ENCODE measurements at places on chromosomes 16 and 17. TPM values are rescaled to one million over a fixed set of nuclear protein-coding genes. Genes with fewer than 3 reads are reported as not detected.

GRCh38 chr17:7038025-7038862 lies 2.4 kb downstream of the SLC16A13 start:
- no peaks in the 10 kb centered on the region for H3K36me3 ChIP-seq
- H3K27ac ChIP-seq, result no peak overlapping the region
- H3K4me1 ChIP-seq, result peaks cover 26% of the 10 kb centered on the region

CCDC144A gene
- 1.8 TPM for total RNA-seq

- no peak overlapping the region for H3K4me3 ChIP-seq
- no peak overlapping the region for H3K27ac ChIP-seq
- H3K4me1 ChIP-seq, result no peaks in the 10 kb centered on the region
- H3K27me3 ChIP-seq, result no peaks in the 10 kb centered on the region
- H3K36me3 ChIP-seq, result no peaks in the 10 kb centered on the region
These were observed 44.0 kb upstream of the CBX4 start for GRCh38 chr17:79883202-79883601.

GRCh38 chr17:282912-283882 lies 69.4 kb downstream of the RPH3AL start:
- H3K27ac ChIP-seq, result no peak overlapping the region
- no peaks in the 10 kb centered on the region for H3K27me3 ChIP-seq
- no peak for DNase-seq
- no peak overlapping the region for H3K4me3 ChIP-seq
- H3K4me1 ChIP-seq, result no peaks in the 10 kb centered on the region

- H3K27ac ChIP-seq, result no peak overlapping the region
- no peaks in the 10 kb centered on the region for H3K27me3 ChIP-seq
- DNase-seq, result no peak
- peaks cover 18% of the 10 kb centered on the region for H3K36me3 ChIP-seq
- H3K4me3 ChIP-seq, result no peak overlapping the region
These were observed 8.2 kb downstream of the LRRC37B start for GRCh38 chr17:32015245-32016013.

RNF157 gene
- 5.0 TPM for total RNA-seq

DNA sequence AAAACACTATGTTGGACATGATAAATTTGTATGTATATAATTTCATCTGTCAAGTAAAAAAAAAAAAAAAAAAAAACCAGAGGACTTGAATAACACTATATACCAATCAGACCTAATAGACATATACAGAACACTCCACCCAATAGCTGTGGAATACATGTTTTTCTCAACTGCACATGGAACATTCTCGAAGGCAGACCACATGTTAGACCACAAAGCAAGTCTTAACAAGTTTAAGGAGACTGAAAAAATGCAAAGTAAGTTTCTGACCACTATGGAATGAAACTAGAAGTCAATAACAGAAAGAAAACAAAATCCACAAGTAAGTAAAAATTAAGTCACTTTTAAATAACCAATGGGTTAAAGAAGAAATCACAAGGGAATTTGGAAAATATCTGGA lies 8.4 kb upstream of the CNTNAP4 start:
- H3K36me3 ChIP-seq, result no peaks in the 10 kb centered on the region
- H3K27me3 ChIP-seq, result no peaks in the 10 kb centered on the region
- DNase-seq, result no peak
- no peak overlapping the region for H3K4me3 ChIP-seq
- no peaks in the 10 kb centered on the region for H3K4me1 ChIP-seq
- H3K27ac ChIP-seq, result no peak overlapping the region

- no peaks in the 10 kb centered on the region for H3K27me3 ChIP-seq
- no peak overlapping the region for H3K4me3 ChIP-seq
- peak overlapping the region; percentile 62 for H3K27ac ChIP-seq
- H3K4me1 ChIP-seq, result peaks cover 49% of the 10 kb centered on the region
- H3K36me3 ChIP-seq, result peaks cover 31% of the 10 kb centered on the region
- DNase-seq, result no peak
These were observed 27.5 kb downstream of the CEP295NL start for GRCh38 chr17:78875363-78876093.

MYO15A gene
- not detected for total RNA-seq

DNA sequence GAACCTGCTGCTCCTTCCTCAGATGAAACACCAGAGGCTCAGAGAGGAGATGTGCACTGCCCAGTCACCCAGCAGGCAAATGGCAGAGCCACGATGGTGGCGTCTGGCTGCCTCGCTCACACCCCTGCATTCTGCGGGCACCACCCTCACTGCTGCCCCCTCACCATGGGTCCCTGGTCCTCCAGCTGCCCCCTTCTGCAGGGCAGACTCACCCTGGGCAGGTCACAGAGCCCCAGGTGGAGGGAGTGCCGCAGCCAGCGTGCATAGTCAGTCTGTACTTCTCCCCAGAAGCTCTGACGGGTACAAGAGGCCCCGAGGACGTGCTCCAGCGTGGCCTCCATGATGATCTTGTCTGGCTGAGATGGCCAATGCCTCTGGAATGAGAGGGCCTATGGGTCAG lies 52.9 kb downstream of the RMI2 start:
- peak; percentile 2 for DNase-seq
- no peaks in the 10 kb centered on the region for H3K27me3 ChIP-seq
- no peaks in the 10 kb centered on the region for H3K36me3 ChIP-seq
- H3K27ac ChIP-seq, result no peak overlapping the region
- no peaks in the 10 kb centered on the region for H3K4me1 ChIP-seq

NPIPB13 gene
- total RNA-seq, result 1.6 TPM

DNA sequence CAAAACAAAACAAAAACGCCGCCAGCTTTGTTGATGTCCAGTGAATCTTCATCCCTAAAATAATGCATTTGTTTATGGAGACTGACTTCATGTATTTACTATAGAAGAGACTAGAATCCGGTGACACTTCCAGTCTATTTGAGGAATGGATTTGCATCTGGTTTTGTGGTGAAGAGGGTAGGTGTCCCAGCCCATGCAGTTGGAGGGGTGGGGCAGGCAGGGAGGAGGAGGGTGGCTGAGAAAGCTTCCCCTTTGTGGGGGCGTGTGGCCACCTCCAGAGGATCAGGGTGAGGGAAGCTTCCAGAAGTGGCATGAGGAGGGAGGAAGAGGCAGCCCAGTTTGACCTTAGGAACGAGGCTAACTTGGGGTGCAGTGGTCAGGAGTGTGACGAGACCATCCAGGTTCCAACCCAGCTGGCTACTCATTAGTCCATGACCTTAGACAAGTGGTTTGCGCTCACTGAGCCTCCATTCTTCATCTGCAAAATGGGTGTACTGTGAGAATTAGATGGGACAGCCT lies 69.5 kb downstream of the CMIP start:
- DNase-seq, result no peak
- H3K4me1 ChIP-seq, result peaks cover 20% of the 10 kb centered on the region
- peak overlapping the region; percentile 46 for H3K27ac ChIP-seq
- peaks cover 13% of the 10 kb centered on the region for H3K36me3 ChIP-seq
- no peak overlapping the region for H3K4me3 ChIP-seq
- no peaks in the 10 kb centered on the region for H3K27me3 ChIP-seq

- no peaks in the 10 kb centered on the region for H3K36me3 ChIP-seq
- peak overlapping the region; percentile 87 for H3K27ac ChIP-seq
- H3K4me3 ChIP-seq, result no peak overlapping the region
- peaks cover 27% of the 10 kb centered on the region for H3K4me1 ChIP-seq
- no peak for DNase-seq
These were observed 2.1 kb downstream of the SLC16A6 start for GRCh38 chr17:68288804-68289203.

DNA sequence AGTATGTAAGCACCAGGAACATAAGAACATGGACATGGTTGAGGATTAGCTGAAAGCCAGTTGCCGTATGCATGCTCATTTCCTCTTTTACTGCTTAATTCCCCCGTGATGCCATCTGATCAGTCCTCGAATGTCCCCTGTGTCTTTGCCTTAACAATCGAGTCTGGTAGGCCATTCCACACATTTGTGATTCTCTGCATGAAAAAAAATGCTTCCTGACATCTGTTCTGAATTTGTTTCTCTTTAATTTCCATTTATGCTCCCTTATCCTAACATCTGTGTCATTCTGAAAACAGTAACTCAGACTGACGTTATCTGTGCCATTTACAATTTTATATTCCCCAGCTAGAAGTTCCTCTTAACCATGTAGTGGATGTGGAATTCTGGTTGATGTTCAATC lies 158.2 kb upstream of the TOX3 start:
- no peak overlapping the region for H3K27ac ChIP-seq
- no peaks in the 10 kb centered on the region for H3K27me3 ChIP-seq
- no peaks in the 10 kb centered on the region for H3K36me3 ChIP-seq
- H3K4me1 ChIP-seq, result no peaks in the 10 kb centered on the region
- no peak overlapping the region for H3K4me3 ChIP-seq
- no peak for DNase-seq

DNA sequence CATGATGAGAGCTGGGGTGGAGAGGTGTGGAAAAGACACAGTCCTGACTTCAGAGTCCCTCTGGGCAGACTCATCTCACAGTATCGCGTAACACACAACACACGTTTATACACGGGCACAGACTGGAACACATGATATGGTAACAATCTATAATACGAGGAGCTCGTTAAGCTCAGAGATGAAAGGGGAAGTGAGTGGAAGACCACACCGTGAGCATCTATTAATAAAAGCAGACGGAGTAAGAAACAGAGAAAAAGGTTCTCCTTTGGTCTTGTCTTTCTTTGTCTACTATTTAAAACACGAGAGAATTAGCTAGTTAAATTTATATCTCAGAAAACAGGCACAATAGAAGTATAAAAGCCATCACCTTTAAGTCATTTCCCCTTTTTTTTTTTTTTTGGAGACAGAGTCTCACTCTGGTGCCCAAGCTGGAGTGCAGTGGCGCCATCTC lies 13.5 kb downstream of the ANKRD11 start:
- H3K27ac ChIP-seq, result no peak overlapping the region
- H3K4me1 ChIP-seq, result peaks cover 69% of the 10 kb centered on the region
- H3K4me3 ChIP-seq, result no peak overlapping the region

CKLF gene
- 25.2 TPM for total RNA-seq

KCNJ12 gene
- under 0.01 TPM for total RNA-seq

GRCh38 chr17:10183931-10184930 lies 14.2 kb downstream of the GAS7 start:
- H3K27ac ChIP-seq, result no peak overlapping the region
- H3K4me3 ChIP-seq, result no peak overlapping the region
- H3K36me3 ChIP-seq, result no peaks in the 10 kb centered on the region
- H3K4me1 ChIP-seq, result no peaks in the 10 kb centered on the region

DNA sequence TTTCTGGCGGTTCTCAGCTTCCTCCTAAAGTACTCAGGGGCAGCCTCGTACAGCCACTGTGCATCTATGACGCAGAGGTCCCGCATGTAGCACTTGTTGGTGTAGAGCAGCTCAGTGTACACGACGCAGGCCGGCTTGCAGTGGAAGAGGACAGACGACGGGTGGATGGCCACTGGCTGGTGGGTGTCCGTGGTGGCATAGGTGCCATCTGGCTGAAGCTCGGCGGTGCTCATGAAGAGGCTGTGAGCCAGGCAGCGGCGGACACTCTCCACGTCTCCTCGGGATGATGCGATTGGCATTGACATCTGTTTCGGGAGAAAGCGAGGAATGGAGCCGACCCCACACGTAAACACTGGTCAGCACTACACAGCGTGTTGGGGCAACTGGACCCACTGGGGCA lies 5.3 kb upstream of the C1QBP start:
- no peak overlapping the region for H3K4me3 ChIP-seq
- no peak overlapping the region for H3K27ac ChIP-seq
- H3K36me3 ChIP-seq, result peaks cover 21% of the 10 kb centered on the region
- no peak for DNase-seq

DNA sequence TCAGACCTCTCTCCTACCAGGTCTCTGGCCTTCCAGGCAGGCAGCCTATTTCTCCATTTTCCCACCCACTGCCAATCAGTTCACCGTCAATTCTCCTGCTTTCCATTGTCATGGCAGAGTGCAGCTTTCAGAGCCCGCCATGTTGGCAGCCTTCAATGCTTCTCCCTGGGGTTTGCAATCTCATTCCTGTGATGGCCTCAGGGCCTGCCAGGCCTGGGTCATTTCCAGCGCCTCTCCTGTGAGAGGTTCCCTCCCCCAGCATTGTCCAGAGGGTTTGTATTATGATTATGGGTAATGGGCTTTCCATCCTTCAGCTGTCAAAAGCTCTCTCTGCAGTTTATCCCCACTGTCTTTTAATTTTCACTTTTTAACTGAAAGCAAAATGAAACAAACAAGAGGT lies 716.6 kb upstream of the CDH8 start:
- no peaks in the 10 kb centered on the region for H3K27me3 ChIP-seq
- H3K27ac ChIP-seq, result no peak overlapping the region
- H3K36me3 ChIP-seq, result no peaks in the 10 kb centered on the region
- H3K4me1 ChIP-seq, result no peaks in the 10 kb centered on the region

DNA sequence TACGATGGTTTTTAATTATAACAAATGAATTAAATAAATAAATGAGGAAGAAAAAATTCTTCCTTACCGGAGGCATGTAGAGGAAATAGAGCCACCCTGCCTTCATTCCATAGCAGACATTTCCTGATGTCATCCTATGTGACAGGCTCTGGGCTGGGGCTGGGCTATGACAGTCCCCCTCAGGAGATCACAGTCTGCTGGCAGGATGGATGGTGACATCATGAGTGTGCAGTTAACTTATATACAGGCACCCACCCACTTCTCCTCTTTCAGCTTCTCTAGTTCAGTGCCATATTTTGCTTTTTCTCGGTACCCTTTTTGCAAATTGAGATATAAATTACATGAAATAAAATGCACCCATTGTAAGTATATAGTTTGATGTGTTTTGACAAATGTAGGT lies 6.4 kb upstream of the CMTM3 start:
- H3K4me1 ChIP-seq, result no peaks in the 10 kb centered on the region
- H3K27me3 ChIP-seq, result no peaks in the 10 kb centered on the region
- no peak for DNase-seq
- H3K4me3 ChIP-seq, result no peak overlapping the region
- H3K36me3 ChIP-seq, result no peaks in the 10 kb centered on the region

FAM234A gene
- 35.2 TPM for total RNA-seq

GINS2 gene
- 1.8 TPM for total RNA-seq

TBC1D26 gene
- 0.37 TPM for total RNA-seq

SGSH gene
- 54.2 TPM for total RNA-seq

- peaks cover 90% of the 10 kb centered on the region for H3K4me1 ChIP-seq
- H3K4me3 ChIP-seq, result no peak overlapping the region
- peak overlapping the region; percentile 47 for H3K27ac ChIP-seq
- H3K27me3 ChIP-seq, result no peaks in the 10 kb centered on the region
- DNase-seq, result no peak
These were observed 7.5 kb downstream of the COTL1 start for GRCh38 chr16:84610376-84610775.

WFIKKN1 gene
- total RNA-seq, result not detected

DNA sequence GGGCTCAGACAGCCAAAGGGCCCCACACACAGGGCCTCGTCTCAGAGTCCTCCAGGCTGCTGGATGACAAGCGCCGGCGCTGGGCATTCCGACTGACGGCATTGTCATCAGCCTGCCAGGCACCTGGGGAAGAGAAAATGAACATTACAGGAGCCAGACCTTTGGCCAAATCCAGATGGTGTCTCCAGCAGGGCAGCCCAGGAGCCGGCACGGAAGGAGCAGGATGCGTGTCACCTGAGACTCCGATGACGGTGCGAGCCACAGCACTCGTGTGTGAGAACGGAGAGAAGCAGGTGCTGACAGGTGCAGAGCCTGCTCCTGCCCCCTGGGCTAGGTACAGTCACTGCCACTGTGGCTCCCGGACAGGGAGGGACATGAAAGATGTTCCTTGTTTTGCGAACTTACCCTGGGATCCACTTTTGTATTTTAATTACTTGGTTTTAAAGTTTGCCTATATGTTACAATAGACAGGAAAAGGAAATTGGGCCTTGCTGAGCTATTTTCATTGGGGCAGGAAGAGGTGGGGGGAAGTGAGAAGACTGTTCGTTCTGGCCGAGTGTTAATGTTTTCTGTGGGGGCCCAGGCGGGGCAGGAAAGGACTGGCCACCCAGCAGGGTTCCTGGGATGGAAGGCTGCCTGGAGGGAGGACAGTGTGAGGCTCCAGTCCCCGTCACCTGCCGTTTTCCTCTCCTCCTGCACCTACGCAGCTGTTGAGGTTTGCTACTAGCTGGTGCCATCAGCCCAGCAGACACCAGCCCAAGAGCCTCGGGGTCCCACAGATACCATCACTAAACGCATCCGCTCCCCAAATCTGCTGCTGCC lies 4.4 kb upstream of the FOXJ1 start:
- peaks cover 15% of the 10 kb centered on the region for H3K4me1 ChIP-seq
- no peak for DNase-seq
- no peaks in the 10 kb centered on the region for H3K36me3 ChIP-seq
- H3K4me3 ChIP-seq, result no peak overlapping the region
